ENCODE measurements at places on chromosomes 7 and 10.

DNA sequence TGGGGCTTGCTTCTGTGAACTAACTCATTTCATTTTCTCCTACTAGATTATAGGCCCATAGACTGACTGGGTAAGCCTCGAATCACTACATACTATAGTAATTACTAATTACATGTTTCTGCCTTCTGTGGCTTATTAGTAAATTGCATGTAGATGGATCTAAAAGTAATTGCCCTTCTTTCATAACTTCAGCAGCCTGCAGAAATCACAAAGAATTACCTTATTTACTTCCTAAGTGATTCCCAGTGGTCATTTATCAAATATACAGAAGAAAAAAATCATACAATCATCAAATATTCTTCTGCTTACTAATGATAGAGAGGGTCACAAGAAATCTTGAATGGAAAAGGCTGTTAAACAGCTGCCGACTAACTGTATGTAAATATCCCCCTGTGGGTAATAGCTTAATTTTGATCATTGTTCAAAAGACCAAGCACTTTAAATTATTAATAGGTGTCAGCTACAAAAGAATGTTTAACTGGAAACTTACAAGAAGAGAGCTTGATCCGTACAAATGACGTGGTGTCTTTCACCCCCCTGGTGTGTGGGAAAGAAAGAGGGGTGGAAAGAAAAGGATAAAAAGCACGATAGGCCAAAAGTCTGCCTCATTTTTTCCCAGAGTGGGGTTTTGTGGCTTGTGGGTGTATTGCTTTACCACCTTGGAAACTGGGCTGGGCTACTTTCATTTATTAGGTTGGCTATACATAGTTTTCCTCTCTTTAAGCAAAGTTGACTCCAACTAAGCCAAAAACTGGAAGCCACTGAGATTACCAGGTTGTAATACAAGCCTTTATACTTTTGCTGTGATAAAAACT lies 361.8 kb upstream of the ZMIZ1 start:
- no peak for DNase-seq

DNA sequence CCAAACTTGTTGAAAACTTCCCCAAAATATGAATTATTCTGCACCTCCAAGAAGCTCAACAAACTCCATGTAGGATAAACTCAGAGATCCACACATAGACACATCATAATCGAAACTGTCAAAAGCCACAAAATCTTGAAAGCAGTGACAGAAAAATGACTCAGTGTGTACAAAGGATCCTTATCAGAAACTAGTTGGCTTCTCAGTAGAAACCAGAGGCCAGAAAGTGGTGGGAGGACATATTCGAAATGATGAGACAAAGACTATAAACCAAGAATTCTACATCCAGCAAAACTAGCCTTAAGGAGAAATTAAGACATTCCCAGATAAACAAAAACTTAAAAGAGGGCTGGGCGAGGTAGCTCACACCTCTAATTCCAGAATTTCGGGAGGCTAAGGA lies 38.5 kb downstream of the MCMBP start:
- DNase-seq, result no peak

GRCh38 chr7:55478700-55479099 lies 93.6 kb downstream of the VOPP1 start:
- DNase-seq, result no peak

GRCh38 chr7:134662166-134662870 lies 15.7 kb downstream of the BPGM start:
- DNase-seq, result no peak
